Temporal lobe (tissue), 4 donors: ENCODE measurements at places on chromosomes 4 and X. TPM values are rescaled to one million over a fixed set of nuclear protein-coding genes. Genes with fewer than 3 reads are reported as not detected.

The NEIL3 gene
- total RNA-seq: 2.2 TPM

The GABRE gene
- total RNA-seq: 1.2 TPM

The CSAG3 gene
- total RNA-seq: not detected

The ATP2B3 gene
- 7.1 TPM for total RNA-seq

The PWWP3B gene
- 0.74 TPM for total RNA-seq

The CABS1 gene
- total RNA-seq: not detected

The PPP1R2C gene
- total RNA-seq: not detected

The TBX22 gene
- total RNA-seq: under 0.01 TPM

The GLRB gene
- total RNA-seq: 25.6 TPM

The FAM156B gene
- total RNA-seq: 14.0 TPM

The PAGE1 gene
- 0.49 TPM for total RNA-seq

The GIMD1 gene
- not detected for total RNA-seq

The MUC7 gene
- total RNA-seq: not detected

The TRPC5OS gene
- not detected for total RNA-seq

The IL2RG gene
- 0.25 TPM for total RNA-seq

The DDX53 gene
- not detected for total RNA-seq

The PDCL2 gene
- not detected for total RNA-seq

The ADH4 gene
- not detected for total RNA-seq

The IGSF1 gene
- total RNA-seq: 1.2 TPM

The MEPE gene
- total RNA-seq: 0.49 TPM

The MAGEC1 gene
- not detected for total RNA-seq

The DCAF12L2 gene
- 5.2 TPM for total RNA-seq
